Activated effector memory CD4-positive, alpha-beta T cell treated with Interleukin-2 at 50 U/mL for 16 hours (primary cell): ENCODE measurements at places on chromosomes 11 and 22.

DNA sequence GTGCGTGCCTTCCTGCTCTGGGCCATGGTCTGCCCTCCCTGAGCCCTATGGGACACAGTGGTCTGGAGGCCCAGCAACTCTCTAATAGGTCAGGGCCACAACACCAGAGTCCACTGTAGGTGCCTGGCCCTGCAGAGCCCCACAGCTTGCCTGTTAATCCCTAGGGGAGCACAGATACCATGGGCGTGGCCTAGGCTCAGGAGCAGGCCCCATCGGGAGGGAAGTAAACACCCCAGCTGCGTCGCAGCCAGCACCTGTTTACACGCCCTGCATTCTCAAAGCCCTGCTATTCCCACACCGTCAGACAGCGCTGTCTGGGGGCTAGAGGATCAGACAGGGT, 2.5 kb downstream of the KCTD17 start:
- no peak for DNase-seq

DNA sequence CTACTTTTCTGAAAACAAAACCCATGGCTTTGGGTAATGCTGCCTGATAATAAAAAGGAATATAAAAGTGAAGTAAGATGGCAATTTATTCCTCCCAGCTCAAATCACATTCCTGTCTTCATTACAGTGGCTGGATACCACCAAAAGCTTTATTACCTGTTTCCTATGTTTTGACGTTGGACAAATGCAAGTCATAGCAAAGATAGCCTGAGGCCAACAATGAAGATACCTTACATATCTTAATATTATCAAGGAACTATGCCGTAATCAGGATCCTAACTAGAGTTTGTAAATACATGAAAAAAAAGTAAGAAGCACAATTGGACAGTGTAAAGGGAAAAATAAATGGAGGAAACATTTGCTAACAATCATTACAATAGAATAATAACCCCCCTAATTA, 202.4 kb downstream of the SOX6 start:
- no peak for DNase-seq

DNA sequence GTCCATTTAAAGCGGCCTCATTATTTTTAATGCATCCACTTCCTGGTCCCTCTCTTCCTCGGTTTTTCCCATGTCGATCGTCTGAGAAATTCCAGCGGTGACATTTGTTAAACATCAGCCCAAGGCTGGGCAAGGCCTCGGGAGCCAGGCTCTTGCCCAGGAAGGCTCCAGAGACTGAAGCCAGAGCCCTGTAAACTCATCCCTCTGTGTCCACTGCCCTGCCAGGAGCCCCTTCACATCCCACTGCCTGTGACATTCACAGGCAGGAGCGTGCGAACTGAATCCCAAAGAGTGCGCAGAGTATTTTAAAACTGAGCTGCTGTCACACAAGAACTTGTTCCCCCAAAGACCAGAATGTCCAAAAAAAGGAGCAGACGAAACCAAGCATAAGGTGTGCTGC, 56.5 kb upstream of the ANO1 start:
- DNase-seq, result no peak

- DNase-seq, result no peak
Measured at GRCh38 chr11:118560806-118561205, 4.9 kb downstream of the IFT46 start.

- DNase-seq, result peak; percentile 18
Measured at GRCh38 chr22:29306175-29306834, at the start of gene GAS2L1. GAS2L1 (plus strand) TSS chr22:29306650; CDS start chr22:29308106, 1,456 bp downstream.
